ENCODE measurements at places on chromosomes 7 and 10.

GRCh38 chr7:122629412-122629953 lies 69.4 kb downstream of the RNF133 start:
- DNase-seq = no peak

- DNase-seq = no peak
Observed at GRCh38 chr7:137885678-137886077, 38.9 kb upstream of the DGKI start.

- peak; percentile 85 for DNase-seq
Observed at GRCh38 chr10:24465124-24465874, 256.4 kb downstream of the KIAA1217 start.

- DNase-seq = no peak
Observed at GRCh38 chr10:21803374-21803773, 200.2 kb downstream of the DNAJC1 start.

- no peak for DNase-seq
Observed at GRCh38 chr10:10902951-10903350, 114.7 kb upstream of the CELF2 start.

- no peak for DNase-seq
Observed at GRCh38 chr10:43255634-43256431, 11.0 kb downstream of the RASGEF1A start.

DNA sequence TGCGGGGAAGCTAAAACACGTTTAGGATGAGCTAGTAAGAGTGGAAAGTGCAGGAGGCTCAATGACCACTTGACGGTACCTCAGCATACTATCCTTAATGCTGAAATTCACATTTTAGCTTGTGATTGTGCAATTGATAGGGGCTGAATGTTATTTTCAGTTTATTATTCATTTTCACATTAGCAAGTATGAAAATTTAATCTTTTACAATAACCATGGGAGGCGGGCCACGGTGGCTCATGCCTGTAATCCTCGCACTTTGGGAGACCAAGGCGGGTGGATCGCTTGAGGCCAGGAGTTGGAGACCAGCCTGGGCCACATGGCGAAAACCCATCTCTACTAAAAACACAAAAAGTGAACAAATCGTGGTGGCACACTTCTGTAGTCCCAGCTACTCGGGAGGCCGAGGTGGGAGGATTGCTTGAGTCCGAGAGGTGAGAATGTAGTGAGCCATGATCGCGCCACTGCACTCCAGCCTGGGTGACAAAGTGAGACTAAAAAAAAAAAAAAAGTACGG lies 22.0 kb upstream of the ANLN start:
- DNase-seq = no peak

DNA sequence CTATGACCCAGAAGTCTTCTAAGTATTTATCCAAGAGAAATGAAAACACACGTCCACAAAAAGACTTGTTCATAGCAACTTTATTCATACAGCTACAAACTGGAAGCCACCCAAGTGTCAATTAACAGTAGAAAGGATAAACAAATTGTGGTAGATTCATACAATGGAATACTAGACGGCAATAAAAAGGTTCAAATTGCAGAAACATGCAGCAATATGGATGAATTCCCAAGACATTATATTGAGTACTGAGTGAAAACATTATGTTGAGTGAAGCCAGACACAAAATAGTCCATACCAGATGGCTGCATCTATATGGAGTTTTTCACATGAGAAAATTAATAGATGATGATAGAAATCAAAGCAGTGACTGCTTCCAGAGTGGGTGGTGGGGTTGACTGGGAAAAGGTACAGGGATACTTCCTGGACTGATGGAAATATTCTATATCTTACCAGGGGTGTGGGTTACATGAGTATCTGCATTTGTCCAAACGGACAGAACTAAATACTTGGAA lies 292.0 kb downstream of the FGFR2 start:
- DNase-seq = no peak

DNA sequence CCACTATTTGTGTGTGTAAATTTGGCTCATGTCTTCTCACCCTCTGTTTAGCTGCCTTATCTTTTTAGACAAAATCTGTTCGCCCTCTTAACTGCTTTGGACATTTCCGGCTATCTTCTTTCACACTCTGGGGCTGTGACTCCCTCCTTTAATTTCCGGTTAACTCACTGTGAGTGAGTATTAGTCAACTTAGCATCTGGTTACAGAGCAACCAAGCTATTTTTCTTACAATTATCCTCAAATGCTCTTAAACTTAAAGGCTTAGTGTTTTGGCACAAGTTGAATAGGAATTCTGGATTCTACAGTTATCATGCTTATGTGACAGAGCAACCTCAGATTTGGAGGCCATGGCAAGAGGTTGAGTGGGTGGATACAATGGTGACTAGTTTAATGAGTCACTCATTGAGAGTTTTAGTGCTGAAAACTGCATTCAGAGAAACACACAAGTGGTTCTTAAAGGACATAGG lies 177.6 kb upstream of the SEMA3A start:
- peak; percentile 96 for DNase-seq

Data from fibroblast of skin of right quadriceps (primary cell).